Forelimb muscle (tissue), 1 donor: ENCODE measurements at places on chromosomes 11 and 22.

DNA sequence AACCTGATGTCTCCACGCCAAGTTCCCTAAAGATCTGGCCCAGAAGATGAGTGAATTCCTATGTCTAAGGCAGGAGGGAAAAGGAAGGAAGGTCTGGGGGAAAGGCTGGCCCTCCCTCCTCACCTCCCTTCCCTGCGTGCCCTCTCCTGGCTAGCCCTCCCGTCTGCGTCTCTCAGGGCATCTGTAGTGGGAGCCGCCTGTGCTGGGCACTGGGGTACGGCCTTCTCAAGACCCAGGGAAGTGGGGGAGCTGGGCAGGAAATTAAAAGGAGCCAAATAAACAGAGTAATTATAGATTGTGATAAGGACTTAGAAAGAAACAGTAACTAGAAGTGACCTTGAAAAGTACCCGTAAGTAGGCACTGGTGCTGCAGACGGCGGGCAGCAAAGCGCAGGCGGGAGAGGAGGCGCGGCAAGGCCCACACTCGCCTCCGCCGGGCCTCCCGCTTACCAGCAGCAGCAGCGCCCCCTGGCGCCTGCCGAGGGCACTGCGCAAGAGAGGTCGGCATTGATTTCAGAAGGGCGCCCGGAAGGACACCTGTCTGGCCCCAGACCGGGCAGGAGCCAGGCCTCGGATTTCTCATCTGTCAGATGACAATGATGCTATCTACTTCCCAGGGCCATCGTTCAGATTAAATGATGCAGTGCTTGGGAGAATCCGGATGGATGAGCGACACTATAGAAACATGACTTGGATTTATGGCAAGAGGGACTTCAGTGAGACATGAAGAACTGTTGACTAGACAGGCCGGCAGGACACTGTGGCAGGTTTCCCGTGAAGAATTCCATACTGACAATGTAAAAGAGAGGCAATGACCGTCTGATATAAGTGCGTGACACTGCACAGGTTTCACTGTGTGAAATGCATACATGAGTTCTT is 7.3 kb downstream of the KCNJ1 start:
- DNase-seq: no peak

GRCh38 chr11:126662035-126662790 is 306.7 kb downstream of the ST3GAL4 start:
- no peak for DNase-seq

GRCh38 chr22:28951969-28952521 is 68.7 kb downstream of the ZNRF3 start:
- DNase-seq: peak; percentile 36

DNA sequence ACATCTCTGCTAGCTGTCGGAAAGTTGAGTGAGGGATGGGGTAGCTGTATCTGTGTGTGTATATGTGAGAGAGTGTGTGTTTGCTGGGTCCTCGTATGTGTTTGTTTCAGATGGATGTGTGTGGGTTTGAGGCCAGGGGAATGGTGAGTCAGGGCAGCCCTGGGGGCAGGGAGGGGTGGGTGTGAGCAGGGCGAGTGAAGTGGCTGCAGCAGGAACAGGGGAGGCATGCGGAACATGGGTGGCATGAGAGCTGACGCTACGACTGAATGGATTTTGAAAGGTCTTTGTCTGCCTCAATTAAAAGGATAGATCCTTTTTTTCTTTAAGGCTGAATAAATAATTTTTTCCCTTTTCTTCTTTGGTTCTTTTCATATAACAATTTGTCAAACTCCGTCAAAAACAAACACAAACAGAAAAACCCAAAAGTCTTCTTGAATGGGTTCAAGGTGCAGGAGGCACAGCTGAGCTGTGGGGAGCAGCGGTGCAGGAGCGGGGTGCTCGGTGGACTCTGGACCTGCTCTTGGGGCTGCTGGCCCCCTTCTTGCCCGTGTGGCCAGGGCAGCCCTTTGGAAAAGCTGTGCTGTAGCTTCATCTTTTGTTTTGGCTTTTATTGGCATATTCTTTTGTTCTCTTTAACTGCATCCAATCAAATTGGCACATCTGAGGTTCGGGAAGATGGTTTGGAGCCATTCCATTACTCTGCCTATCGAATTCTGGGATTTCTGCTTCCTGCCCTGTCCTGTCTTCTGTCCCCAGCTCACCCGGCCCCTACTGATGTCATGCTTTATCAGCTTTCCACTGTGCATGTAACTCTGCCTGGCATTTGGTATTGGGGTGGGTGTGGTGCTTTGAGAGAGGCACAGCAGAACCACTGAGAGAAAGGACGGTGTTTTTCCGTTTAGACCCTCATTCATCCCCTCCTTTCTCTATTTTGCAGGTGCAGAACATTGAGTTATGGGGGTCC is 80.1 kb downstream of the ADAMTS15 start:
- no peak for DNase-seq

- DNase-seq: no peak
These were observed 528 bp downstream of the FAT3 start for GRCh38 chr11:92225125-92225567.

DNA sequence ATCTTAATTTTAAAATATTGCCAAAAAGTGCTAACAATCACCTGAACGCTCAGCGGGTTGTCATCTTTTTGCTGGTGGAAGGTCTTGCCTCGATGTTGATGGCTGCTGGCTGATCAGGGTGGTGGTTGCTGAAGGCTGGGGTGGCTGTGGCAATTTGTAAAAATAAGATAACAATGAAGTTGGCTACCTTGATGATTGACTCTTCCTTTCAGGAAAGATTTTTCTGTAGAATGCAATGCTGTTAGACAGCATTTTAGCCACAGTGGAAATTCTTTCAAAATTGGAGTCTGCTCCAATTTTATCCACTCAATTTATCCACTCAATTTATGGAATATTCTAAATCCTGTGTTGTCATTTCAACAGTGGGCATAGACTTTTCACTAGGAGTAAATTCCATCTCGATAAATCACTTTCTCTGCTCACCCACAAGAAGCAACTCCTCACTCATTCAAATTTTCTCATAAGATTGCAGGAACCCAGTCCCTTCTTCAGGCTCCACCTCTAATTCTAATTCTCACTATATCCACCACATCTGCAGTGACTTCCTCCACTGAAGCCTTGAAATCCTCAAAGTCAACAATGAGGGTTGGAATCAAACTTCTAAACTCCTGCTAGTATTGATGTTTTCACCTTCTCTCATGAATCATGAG is 78.8 kb downstream of the LINC01488 start:
- no peak for DNase-seq

GRCh38 chr22:46464701-46465344 is 72.6 kb downstream of the CELSR1 start:
- no peak for DNase-seq

DNA sequence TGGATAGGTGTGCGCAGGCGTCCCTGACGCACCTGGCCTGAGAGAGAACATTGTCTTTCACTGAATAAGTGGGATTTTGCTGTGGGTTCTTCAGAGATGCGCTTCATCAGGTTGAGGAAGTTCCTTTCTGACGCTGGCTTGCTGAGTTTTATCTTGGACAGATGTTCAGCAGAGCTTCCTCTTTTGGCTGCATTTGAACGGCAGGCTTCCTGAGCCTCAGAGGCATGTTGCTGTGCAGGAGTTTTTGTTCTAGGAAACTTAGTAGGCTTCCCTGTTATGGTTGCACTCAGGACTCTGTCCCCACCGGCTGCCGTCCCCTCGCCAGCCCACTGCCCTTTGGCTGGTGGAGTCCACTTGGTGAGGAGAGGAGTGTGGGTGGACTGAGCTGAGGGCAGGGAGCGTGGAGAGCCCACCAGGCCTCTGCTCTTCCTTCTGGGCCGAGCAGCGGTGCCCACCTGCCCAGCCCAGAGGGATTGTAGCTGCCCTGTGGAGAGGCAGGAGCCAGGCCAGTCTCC is 17.2 kb downstream of the FRMD8 start:
- no peak for DNase-seq

DNA sequence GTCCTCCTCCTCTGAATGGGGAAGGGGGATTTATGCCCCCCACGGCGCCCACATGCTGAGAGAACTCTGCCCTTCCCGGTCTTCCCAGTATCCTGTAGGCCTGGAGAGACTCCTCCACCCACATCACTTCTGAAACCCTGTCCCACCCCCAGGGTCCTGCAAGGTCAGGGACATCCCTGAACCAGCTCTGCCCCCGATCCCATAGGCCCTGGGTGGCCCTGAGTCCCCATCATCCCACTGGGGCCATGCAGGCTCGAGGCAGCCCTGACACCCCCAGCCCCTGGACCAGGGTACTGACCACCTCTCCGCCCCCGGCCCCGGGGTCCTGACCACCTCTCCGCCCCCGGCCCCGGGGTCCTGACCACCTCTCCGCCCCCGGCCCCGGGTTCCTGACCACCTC is 11.7 kb downstream of the B4GALNT4 start:
- DNase-seq: no peak

GRCh38 chr11:44417731-44418455 is 108.0 kb upstream of the ALX4 start:
- DNase-seq: no peak

DNA sequence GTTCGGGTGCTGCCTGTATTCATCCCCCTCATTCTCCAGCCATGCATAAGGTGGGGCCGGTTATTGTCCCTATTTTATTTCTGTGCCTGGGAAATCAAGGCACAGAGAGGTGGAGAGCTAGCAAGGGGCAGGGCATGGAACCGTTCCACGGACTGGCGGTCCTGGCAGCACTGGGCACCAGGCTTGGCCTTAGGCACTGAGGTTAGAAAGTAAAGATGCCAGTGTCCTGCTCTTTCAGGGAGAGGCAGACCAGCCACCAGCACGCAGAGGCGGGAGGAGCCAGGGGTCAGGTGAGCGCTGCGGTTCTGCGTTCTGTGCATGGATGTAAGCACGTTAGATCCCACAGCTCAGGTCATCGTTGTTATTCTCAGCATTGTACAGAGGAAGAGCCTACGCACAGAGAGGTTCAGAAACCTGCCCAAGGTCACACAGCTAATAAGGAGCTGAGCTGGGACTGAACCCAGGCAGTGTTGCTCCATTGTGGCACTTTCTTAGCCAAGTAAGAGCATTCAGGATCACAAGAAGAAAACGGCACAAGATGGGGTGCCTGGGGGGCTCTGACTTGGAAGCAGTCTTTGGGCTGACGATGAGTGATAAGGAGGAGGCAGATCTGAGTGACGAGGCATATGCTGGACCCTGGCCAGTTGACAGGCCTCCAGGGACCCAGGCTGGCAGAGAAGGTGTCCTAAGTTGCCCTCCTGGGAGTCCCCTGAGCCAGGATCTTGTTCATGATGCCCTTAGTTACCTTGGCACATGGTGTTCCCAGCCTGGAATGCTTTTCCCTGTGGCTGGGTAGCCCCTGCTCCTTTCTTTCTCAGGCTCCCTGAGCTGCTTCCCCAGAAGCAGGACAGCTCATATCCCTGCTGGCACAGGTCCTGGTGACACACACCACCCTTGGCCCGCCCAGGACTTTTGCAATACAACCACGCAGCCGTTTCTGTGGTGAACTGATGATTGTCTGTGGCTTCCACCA is 41.1 kb downstream of the OSBPL5 start:
- no peak for DNase-seq

GRCh38 chr11:102449651-102450570 is 2.7 kb downstream of the TMEM123 start:
- DNase-seq: no peak

DNA sequence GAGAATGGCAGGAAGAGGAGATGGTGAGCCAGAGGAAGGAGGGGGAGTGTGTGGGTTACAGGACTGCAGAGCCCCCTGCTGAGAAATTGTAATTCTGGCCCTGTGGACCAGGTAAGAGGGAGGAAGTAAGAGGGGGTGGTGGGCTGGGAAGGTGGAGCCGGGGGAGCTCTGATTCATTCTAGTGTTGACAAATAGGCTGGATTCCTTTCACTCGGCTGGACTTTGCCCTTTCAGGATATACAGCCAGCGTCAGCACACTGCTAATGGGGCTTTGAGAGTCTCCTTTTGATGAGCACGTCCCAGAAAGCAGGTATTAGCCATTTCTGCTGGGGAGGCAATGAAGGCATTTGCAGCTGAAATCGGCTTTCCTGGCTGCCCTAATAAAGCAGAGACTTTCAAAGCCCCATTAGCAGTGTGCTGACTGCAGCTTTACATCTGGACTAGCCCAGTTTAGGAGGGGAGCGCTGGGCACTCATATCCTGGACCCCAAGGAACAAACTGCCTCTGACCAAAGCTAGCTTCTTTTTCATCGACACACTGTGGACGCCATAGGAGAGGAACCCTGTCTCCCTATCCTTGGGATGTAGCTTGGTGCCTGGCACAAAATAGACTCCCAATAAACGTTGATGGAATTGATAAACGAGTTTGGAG is 44.8 kb upstream of the CADM1 start:
- DNase-seq: no peak

- DNase-seq: peak; percentile 11
These were observed 89.7 kb downstream of the RELT start for GRCh38 chr11:73465871-73466270.

GRCh38 chr11:62860835-62861563 is 19.7 kb upstream of the SLC3A2 start:
- DNase-seq: no peak

GRCh38 chr11:70637949-70638583 is 239.7 kb downstream of the CTTN start:
- DNase-seq: no peak

DNA sequence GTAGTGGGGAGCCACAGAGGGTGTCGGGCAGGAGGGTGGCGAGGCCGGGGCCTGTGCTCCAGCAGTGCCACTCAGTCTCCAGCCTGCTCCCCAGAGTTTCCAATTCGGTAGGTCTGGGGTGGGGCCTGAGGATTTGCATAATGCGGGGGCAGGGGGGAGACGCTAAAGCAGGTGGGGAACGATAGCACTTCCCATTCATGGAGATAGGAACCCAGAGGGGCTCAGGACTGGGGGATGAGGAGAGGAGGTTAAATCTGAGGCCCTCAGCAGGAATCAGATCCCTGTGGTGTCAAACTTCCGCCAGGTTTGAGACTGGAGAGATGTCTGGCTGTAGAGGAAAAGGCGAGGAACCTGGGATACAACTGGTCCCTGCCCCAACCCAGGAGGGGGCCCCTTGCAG is 29.8 kb downstream of the WNT11 start:
- DNase-seq: no peak

GRCh38 chr22:37232140-37232998 is 11.7 kb downstream of the RAC2 start:
- no peak for DNase-seq

DNA sequence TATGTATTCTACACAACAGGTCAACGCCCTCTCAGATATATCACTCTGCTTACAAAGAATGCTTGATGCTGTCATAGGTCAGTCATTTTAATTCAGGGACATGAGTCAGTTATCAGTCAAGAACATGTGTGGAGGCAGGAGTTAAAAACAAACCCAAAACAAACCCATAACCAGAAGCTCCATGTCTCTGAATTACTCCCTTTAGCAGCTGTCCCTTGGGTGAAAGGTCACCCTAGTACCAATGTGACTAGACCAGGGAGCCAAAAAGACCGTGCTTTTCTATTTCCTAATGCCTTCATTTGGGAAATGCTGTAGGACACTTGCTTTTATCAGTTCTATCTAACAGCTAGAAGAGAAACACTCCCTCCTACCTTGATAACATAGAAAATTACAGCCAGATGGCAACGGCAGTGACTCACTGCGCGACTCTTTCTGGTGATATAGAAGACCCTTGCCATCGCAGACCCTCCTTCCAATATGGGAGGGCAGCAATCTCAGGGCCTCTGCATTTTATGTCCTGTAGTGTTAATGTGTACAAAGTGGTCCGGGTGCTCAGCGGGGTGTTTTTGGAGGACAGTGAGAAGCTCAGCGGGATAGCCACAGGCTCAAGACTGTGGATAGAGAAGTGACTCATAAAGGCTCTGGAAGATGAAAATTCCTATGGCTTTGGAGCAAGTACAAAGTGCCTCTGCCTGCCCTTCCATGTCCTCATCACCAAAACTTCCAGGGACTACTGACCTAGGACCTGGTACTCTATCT is 24.8 kb downstream of the APOL5 start:
- DNase-seq: no peak
